Spinal cord (tissue), 10 donors: ENCODE measurements at places on chromosomes 4 and X. TPM values are rescaled to one million over a fixed set of nuclear protein-coding genes. Genes with fewer than 3 reads are reported as not detected.
A peak's percentile ranks its signal among the peaks of the same experiment; 100 is the strongest.

DNA sequence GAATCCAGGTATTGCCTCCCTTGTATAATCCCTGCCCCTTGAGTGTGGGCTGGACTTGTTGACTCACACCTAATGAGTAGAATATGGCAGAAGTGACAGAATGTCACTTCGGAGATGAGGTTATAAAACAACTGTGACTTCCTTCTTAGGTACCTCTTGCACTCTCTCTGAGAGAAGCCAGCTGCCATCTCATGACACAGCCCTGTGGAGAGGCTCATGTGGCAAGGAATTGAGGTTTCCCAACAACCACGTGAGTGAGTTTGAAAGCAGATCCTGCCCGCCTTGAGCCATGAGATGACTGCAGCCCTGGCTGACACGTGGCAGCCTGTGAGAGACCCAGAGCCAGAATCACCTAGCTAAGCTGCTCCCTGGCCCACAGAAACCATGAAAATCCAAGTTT, 13.5 kb downstream of the ASB11 start:
- no peak for DNase-seq

GRCh38 chrX:72716766-72717165, 2.7 kb upstream of the PHKA1 start:
- DNase-seq = no peak

The RAI2 gene
- 5.2 TPM for total RNA-seq

GRCh38 chrX:24561121-24561520, 86.0 kb downstream of the PCYT1B start:
- DNase-seq = no peak

The CPE gene
- 592 TPM for total RNA-seq

The ERVMER34-1 gene
- 0.79 TPM for total RNA-seq

GRCh38 chr4:67035501-67035900, 509.8 kb downstream of the CENPC start:
- no peak for DNase-seq

- DNase-seq = no peak
Observed at GRCh38 chr4:179698321-179698720, 2256.1 kb upstream of the AGA start.

- no peak for DNase-seq
Observed at GRCh38 chr4:54505996-54506395, 151.8 kb upstream of the KIT start.

- DNase-seq = no peak
Observed at GRCh38 chrX:45783002-45783401, 582.3 kb upstream of the DIPK2B start.

The ARHGEF38 gene
- 0.11 TPM for total RNA-seq

DNA sequence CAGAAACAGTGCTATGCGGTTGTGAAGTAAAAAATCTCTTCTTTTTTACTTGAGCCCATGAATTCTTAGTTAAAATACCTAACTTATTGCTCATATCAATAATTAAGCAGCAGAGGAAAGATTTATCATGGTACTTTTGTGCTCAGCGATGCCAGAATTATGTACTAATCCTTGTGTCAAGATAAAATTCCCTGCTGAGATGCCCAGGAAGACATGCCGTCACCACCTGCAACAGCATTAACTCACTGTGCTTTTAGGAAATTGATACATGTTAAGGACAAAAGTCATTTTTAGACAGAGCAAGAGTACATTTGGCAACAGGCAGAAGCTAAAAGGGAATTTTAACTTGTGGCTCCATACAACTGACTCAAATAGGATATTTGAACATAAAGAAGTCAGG, 138.9 kb downstream of the NPNT start:
- no peak for DNase-seq

The GCNA gene
- total RNA-seq = 3.1 TPM

The MAGED4B gene
- 104 TPM for total RNA-seq

The ARHGAP24 gene
- 32.5 TPM for total RNA-seq

GRCh38 chr4:96708766-96709165, 868.9 kb downstream of the PDHA2 start:
- DNase-seq = no peak

The USP46 gene
- 30.2 TPM for total RNA-seq

GRCh38 chr4:122733787-122734120, 1.2 kb downstream of the BBS12 start:
- no peak for DNase-seq

DNA sequence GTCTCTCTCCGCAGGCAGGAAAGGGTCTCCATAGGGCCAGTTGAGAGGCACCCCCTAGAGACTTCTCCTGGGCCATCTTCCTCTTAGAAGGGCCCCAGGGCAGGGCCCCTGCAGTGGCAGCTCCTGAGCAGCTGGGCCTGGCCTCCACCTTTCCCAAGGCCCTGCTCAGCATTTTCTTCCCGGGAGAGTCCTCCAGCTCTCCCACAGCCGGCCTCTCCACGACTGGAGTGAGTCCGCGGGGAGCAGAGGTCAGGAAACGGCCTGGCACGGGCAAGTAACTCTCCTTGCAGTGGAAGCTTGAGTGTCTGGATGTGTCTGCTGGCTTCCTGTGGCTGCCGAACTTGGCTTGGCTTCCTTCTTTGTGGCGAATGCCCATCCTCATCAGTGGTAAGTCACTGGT, 1.6 kb upstream of the LOC101059915 start:
- DNase-seq = no peak

The SULT1B1 gene
- 3.6 TPM for total RNA-seq

The IL2RG gene
- 4.5 TPM for total RNA-seq

The KIT gene
- 18.2 TPM for total RNA-seq

The SLC4A4 gene
- 105 TPM for total RNA-seq

The FAM9B gene
- not detected for total RNA-seq

DNA sequence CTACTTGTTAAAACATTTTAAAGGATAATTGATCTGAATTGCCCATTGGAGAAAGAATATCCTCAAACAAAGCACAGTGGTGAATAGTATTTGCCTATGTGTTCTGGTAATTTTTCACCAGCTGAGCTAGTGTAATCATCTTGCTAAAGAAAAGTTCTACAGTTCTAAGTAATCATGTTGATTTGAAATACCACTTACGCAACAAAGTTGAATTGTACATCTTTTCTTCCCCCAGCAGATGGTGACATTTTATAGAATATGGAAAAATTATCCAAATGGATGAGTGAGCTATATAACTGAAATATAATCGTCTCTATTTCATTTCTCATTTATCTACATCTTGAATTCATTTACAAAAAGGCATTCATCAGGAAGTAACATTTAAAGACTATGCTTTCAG, 9.7 kb upstream of the ZNF674 start:
- peak; percentile 38 for DNase-seq

The CFAP47 gene
- total RNA-seq = 16.8 TPM

- no peak for DNase-seq
Observed at GRCh38 chr4:118843237-118843636, 7.3 kb upstream of the SEC24D start.

- DNase-seq = no peak
Observed at GRCh38 chr4:146469022-146469421, 52.7 kb downstream of the SLC10A7 start.

The RENBP gene
- total RNA-seq = 10.4 TPM

The SH3TC1 gene
- total RNA-seq = 8.1 TPM

- no peak for DNase-seq
Observed at GRCh38 chr4:151667666-151668065, 93.1 kb downstream of the GATB start.

The GAB3 gene
- 5.3 TPM for total RNA-seq

DNA sequence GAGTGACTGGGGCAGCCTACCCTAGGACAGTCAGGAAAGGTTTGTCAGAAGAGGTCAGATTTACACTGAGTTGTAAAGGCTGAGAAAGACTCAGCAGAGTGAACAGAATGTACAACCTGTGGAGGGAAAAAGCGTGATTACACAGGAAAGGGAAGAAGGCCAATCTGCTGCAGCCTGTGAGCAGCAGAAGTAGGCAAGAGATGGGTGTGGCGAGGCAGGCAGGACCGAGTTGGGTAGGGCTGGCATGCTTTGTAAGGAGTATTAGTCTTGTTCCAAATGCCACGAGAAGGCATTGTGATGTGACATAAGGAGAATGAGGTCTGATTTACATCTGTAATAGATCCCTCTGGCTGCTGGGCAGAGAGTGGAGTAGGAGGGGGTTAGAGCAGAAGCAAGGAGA, 12.6 kb downstream of the SGMS2 start:
- DNase-seq = no peak

DNA sequence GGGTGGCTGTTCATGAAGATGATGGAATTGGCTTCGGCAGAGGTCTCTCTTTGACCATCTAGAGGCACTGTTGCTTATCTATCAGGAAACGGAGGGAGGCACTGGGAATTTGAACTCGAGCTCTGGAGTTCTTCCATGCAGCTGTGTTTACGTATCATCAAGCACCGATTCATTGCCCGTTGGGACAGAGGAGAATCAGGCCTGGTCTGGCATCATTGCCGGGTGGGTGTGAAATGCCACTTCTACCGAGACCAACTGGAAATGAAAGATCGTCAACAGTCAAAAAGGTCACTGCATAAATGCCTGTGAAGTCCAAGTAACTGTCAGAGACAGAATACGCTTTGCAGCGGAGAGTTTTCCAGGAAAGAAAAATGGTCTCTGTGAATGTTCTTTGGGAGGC, 166.9 kb downstream of the ASMT start:
- DNase-seq = peak; percentile 62

- DNase-seq = no peak
Observed at GRCh38 chr4:3623106-3623505, 90.9 kb upstream of the LRPAP1 start.

DNA sequence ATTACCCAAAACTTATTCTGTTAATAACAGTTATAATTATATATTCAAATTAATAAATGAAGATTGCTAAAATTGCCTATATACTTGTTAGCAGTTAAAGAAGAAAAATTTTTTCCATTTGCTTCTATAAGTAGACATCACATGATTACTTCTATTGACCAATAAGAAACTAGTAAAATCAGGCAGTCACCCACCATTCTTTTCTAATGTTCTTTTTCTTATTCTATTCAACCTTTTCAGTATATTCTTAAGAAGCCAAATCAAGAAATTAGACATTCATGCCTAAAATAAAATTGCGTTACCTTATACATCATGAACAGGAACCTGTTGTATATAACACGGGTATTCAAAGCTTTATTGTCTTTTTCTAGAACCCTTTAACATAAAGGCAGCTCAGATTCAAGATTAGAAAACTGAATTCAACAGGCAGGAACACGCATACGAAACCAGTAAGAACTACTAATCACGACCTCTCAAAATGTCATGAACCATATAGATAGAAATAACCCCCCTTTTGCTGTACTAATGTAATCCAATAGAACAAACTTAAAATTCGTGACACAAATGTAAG, 568.1 kb upstream of the DIPK2B start:
- no peak for DNase-seq

DNA sequence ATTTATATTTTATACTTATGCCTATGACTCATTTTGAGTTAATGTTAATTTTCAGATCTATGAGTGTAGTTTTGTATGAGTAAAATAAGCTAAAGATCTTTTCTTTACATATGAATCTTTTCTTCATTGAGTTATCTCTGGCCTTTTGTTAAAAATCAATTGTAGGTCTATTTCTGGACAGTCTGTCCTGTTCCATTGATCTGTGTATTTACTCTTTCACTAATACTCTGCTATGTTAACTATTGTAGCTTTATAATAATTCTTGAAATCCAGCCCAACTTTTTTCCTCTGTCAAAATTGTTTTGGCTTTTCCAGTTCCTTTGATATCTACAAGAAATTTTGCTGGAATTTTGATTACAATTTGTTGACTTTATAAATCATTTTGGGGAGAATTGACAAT, 177.0 kb downstream of the RBM46 start:
- DNase-seq = no peak
